Uterine smooth muscle cell (primary cell): ENCODE measurements at places on chromosomes 12 and 14. TPM values are rescaled to one million over a fixed set of nuclear protein-coding genes. Genes with fewer than 3 reads are reported as not detected.

Gene ADAM21
- 0.25 and 0.33 TPM in 2 replicates for total RNA-seq

Gene GPR65
- not detected in 2 replicates for total RNA-seq

Gene AICDA
- not detected in 2 replicates for total RNA-seq

Gene UNC119B
- 32.2 and 37.5 TPM in 2 replicates for total RNA-seq

Gene HOXC6
- 0.11 TPM in 1 of 2 replicates, not detected in the other for total RNA-seq

Gene OR4E2
- 0.12 TPM in 1 of 2 replicates, not detected in the other for total RNA-seq

Gene OTX2
- not detected in 2 replicates for total RNA-seq

Gene LRRK2
- 9.6 and 13.1 TPM in 2 replicates for total RNA-seq

Gene CACNA2D4
- 0.33 and 0.87 TPM in 2 replicates for total RNA-seq

Gene KRT75
- not detected in 2 replicates for total RNA-seq

Gene GMFB
- 112 and 140 TPM in 2 replicates for total RNA-seq

Gene HPD
- 0.12 TPM in 1 of 2 replicates, not detected in the other for total RNA-seq

Gene OR6S1
- total RNA-seq, result not detected in 2 replicates

Gene CCDC175
- total RNA-seq, result not detected in 2 replicates

Gene IQSEC3
- 0.33 and 0.75 TPM in 2 replicates for total RNA-seq

Gene FGF6
- total RNA-seq, result not detected in 2 replicates

Gene SLC7A7
- 1.3 and 2.9 TPM in 2 replicates for total RNA-seq

Gene TCL1B
- total RNA-seq, result not detected in 2 replicates

Gene AMHR2
- total RNA-seq, result not detected in 2 replicates

Gene RNASE3
- not detected in 2 replicates for total RNA-seq

Gene NTF3
- 0.12 TPM in 1 of 2 replicates, not detected in the other for total RNA-seq

Gene LRCOL1
- total RNA-seq, result 0.33 and 0.37 TPM in 2 replicates

Gene LRP1-AS
- not detected in 2 replicates for total RNA-seq
